Activated CD8-positive, alpha-beta memory T cell treated with anti-CD3 and anti-CD28 coated beads for 1 hour (primary cell): ENCODE measurements at places on chromosomes 1 and 21.

DNA sequence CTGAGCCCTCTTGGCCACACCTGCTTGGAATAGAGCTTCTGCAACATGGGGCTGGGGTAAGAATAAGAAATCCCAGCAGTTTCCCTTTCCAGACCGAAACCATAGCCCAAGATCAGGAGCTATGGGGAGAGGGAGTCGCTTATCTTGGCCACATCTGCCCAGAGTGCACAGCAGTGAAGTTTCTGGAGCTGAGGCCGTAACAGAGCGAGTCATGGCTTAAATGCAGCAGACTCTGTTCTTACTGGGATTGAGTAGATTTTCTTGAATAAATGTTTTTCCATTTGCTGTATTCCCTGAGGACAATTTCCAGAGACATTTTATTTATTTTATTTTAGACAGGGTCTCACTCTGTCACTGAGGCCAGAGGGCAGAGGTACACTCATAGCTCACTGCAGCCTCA is 33.5 kb downstream of the CFAP57 start:
- no peak for DNase-seq

GRCh38 chr21:35222541-35222941 is 173.4 kb upstream of the RUNX1 start:
- DNase-seq: no peak

- DNase-seq: no peak
Measured at GRCh38 chr1:48190881-48191280, 31.6 kb upstream of the SLC5A9 start.

GRCh38 chr1:204141131-204141530 is 10.7 kb downstream of the ETNK2 start:
- DNase-seq: no peak

- no peak for DNase-seq
Measured at GRCh38 chr1:25926731-25927496, 20.7 kb upstream of the STMN1 start.

DNA sequence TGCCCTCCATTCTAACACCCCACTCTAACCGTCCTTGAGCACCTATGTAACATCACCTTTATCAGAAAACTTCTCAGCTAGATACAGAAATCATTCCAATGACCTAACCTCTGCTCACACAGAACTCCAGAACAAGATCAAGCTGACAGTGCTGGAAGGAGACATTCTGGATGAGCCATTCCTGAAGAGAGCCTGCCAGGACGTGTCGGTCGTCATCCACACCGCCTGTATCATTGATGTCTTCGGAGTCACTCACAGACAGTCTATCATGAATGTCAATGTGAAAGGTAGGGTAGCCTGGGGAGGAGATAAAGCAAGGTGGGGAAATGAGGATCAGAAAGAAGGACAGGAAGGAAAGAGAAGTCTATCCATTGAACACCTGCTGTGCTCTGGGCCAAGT is 27.8 kb downstream of the HSD3B2 start:
- DNase-seq: no peak

- no peak for DNase-seq
Measured at GRCh38 chr21:43654806-43655489, 4.3 kb downstream of the HSF2BP start.

GRCh38 chr1:62210960-62211359 is 16.3 kb downstream of the L1TD1 start:
- DNase-seq: no peak

DNA sequence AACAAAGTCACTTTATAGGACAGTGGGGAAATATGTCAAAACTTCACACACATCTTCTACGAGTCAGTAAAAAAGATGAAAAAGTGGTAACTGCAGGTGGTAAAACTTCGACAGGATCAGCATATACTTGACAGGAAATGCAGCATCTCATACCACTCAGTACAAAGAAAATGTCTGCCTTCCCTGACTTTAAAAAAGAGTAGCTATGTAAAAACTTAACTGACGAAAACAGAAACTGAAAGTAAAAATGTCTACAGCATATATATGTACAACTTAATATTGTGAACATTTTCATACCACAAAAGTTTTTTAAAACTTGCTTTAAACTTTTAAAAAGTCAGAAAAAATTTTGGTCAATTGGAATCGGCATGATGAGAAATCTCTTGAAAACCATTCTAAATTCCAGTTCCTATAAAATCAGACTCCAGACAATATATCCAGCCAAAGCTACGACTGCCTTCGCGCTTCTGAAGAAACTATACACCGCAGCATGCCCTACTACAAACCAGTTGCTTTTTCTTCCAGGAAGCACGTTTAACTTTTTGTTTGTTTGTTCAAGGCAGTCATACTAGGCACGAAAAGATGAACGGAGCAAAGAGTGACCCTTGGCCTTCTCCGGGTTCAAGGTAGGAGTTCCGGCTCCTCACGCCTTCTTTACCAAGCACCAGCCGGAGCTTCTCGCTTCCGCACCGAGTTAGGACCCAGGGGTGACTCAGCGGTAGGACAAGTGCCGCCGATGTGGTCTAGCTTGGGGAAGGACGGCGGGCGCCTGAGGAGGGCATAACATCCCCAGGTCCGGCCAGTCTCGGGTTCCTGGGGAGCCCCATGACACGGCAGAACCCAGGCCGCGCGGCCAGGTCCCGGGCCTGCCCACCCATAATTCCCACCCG is 612 bp downstream of the PSMA5 start:
- peak; percentile 16 for DNase-seq
